Kidney tubule cell (primary cell): ENCODE measurements at places on chromosomes 13 and 19.

DNA sequence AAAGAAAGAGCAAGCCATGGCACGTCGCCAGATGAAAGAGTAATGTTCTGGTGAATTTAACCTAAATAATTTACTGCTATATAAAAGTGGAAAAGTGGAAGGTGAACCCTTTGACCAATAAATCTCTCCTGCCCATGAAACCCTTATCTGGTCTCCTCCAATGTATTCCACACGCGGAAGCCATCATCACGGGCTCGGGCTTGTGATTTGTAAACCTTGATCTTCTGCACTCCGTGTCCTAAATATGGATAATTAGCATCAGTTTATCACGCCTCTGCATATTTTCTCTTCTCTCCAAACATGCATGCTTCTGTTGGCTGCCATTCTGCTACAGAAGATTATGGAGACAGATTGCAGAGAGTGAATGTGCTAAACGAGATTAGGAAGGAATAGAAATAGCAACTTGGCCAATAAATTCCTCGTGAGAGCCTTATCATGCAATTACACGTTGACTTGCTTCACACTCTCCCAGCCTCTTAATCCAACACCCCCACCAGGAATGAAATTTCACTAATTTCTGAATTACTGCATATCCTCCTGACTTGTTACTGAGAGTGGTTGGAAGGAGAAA lies 34.5 kb downstream of the SOX1 start:
- DNase-seq: no peak

- peak; percentile 95 for DNase-seq
Observed at GRCh38 chr19:5903624-5904351, at the start of gene NDUFA11. Gene NDUFA11 (minus strand): TSS chr19:5903790. CDS start chr19:5903708, 82 bp downstream.

GRCh38 chr13:97781891-97782305 lies 171.6 kb upstream of the IPO5 start:
- DNase-seq: no peak

- DNase-seq: peak; percentile 51
Observed at GRCh38 chr13:101218484-101218883, 197.8 kb downstream of the NALCN start.

DNA sequence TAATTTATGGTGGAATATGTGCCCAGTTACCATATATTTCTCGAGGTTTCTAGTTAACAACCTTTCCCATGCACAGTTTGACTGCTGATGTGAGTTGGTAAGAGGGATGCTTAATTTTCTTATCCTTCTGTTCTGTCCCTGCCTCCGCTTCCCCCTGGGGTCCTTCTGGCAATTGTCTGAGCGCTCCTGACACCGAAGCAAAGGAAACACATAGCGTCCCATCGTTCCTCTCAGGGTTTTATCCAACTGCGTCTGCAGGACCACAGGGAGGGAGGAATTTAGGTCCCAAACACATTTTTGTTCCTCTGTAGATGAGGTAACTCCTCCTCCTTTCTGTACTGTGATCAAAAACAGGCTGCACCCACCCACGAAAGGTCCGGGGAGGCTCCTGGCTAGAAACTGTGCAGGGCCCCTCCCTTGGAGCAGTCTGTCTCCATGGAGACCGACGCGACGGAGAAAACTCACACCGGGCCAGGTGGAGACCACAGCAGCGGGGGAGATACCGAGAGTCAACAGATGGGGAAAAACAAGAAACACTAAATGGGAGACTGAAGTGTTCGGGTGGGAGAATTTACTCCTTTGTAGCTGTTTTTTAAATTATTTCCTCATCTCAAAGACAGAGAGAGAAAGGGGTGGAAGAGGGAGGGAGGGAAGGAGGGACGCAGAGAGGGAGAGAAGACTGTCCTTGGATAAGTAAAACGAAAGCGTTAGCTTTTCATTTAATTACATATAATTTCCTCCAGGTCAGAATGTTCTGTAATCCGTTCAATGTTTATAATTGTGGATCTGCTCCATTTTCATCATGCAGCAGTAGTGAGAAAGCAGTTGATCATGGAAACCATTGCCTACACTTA lies 191.8 kb upstream of the NBEA start:
- peak; percentile 73 for DNase-seq

- DNase-seq: peak; percentile 95
Observed at GRCh38 chr19:289651-290371, 1.4 kb downstream of the PLPP2 start.

DNA sequence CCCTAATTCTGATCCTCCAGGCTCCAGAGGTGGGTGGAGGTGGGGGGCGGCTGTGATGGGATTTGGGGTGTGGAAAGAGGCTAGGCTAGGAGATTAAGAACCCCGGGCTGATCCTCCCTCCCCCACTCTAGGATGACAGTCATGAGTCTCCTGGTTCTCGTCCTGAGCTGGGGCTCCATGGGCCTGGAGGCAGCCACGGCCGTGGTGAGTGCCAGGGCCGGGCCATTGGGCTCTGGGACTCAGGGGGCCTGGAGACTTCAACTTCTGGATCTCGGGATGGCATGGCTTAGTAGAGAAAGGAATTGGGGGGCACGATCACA lies 13.9 kb downstream of the TTYH1 start:
- DNase-seq: no peak

DNA sequence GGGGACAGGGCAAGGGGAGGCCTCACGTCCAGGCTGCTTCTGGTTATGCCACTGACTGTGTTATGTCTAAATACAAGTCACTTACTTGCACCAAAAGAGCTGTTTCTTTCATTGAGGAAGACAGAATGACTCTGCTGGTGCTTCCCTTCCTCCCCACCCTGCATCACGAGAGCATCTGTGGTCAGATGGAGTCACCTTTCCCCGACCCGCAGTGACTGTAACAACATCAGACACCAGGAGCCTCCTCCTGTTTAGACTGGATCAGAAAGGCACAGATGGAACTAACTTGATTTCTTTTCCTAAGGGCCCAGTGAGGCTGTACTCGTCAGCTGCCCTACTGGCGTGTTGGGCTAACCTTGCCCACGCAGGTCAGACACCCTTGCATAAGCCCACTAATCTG lies 90.3 kb upstream of the ZNF536 start:
- DNase-seq: no peak

DNA sequence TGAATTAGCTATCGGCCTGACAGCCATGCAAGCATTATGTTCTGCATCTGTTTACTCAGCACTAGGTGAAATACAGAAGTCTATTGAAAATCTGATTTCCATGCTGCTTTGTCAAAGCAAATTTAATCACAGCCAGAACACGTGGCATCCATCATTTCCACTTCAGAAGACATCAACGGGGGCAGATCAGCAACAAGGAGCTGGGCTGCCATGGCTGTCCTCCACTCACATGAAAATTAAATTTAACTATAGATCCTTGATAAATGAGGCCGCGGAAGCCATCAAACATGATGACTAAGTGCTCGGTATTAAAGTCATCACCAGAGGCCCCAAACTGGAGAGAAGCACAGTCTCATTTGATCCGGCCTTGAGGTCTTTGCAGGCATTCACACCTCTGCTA lies 443.5 kb downstream of the HS6ST3 start:
- DNase-seq: no peak

DNA sequence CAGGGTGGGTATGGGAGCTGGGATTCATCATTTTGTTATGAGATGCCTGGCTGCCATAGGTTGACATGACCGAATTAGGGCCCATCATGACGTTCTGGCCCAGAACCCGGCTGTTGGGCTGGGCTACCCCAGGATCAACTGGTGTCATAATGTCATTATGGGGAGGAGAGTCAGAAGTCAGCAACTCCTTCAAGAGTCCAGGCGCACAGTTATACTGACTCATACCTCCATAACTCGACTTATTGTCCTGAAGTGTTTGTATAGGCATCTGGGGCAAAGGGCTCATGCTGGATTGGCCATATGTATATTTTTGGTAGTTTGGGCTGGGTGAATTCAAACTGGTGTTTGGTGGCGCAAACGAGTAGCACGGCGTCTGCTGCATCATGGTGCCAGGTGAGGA lies 106.5 kb downstream of the FOXO1 start:
- DNase-seq: no peak

- DNase-seq: no peak
Observed at GRCh38 chr19:34188408-34188807, 16.1 kb downstream of the LSM14A start.

DNA sequence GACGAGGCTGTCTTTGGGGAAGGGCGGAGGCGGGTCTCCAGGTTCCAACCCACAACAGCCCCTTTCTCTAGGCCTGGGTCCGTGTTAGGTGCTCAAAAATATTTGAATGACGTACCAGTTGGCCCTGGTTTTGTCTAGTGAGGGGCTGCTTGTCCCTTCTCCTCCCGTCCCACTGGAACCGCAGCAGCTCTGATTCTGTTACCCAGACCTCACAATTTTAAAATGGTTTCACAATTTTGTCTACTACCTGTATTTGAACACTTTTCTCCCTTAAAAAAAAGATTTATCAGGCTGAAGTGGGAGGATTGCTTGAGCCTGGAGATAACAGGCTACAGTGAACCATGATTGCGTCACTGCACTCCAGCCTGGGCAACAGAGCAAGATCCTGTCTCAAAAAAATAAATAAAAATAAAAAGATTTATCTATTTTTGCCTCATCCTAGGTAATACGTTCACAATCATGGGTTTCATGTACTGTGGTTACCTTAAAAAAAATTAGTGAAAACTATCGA lies 1.3 kb upstream of the IRF2BP1 start:
- DNase-seq: no peak

- peak; percentile 26 for DNase-seq
Observed at GRCh38 chr13:107284173-107284572, 716.2 kb upstream of the ARGLU1 start.

DNA sequence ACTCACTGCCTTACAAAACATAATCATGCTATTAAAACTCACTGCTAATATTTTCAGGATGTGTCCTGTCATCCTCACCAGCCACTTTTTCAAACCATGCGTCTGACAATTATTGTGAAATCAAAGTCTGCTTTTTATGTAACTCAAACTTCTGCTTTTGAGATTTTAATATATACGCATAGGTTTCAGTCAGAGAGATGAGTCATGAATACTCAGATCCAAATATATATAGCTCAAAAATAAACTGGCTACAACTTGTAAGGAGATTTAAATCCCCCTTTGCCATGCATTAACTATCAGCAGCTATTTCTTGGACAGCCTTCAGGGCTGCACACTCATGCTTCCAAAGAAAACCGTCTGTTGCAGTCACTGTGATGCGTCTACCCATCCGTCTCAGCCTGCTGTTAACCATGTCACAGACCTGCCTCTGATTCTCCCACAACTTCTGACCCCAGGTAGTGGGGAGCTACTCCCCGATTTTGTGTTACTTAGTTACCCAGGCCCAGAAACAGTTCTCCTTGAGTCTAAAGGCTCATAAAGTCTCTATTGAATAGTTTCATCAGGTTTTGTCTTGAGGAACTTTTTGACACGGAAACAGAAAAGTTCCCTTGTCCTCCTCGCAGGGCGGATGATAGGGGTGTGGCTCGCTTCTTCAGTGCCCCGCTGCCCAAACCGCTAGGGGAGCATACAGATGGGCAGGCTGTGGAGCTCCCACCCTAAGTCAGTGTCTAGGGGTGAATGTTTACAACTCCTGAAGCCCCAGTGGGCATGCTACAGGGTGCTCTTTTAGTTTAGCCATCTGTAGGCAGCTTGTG lies 33.8 kb upstream of the SGCG start:
- DNase-seq: no peak

GRCh38 chr13:96822895-96823294 lies 171.4 kb downstream of the OXGR1 start:
- peak; percentile 25 for DNase-seq

DNA sequence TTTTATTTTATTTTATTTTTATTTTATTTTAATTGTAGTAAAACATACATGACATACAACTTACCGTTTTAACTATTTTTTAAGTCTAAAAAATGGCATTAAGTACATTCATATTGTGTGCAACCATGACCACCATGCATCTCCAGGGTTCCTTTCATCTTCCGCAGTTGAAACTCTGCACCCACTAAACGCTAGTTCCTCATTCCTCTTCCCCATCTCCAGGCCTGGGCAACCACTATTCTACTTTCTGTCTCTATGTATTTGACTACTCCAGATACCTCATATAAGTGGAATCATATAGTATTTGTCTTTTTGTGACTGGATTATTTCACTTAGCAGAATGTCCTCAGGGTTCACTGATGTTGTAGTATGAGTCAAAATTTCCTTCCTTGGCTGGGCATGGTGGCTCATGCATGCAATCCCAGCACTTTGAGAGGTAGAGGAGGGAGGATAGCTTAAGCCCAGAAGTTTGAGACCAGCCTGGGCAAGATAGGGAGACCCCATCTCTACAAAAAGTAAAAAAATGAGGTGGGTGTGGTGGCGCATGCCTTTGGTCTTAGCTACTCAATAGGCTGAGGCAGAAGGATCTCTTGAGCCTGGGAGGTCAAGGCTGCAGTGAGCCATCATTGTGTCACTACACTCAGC lies 55.7 kb upstream of the ZNF507 start:
- no peak for DNase-seq

- DNase-seq: peak; percentile 50
Observed at GRCh38 chr13:32019612-32020233, 11.9 kb upstream of the FRY start.

DNA sequence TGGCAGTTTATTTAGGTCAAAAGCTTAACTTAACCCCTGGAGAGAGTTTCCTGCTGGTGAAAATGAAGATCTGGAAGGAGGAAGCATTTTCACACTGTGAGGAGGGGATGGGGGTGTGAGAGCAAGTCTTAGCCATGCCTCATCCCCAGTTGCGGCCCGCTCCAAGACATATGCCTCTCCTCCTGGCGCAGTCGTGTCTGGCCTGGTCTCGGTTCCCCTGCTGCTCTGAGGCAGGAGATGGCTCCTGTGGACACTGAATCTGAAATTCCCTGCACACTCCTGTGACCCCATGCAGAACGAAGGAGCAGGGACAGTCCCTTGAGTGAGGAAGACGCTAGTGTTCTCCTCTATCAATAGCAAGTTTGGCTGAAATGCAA lies 360 bp upstream of the ZNF69 start:
- no peak for DNase-seq

DNA sequence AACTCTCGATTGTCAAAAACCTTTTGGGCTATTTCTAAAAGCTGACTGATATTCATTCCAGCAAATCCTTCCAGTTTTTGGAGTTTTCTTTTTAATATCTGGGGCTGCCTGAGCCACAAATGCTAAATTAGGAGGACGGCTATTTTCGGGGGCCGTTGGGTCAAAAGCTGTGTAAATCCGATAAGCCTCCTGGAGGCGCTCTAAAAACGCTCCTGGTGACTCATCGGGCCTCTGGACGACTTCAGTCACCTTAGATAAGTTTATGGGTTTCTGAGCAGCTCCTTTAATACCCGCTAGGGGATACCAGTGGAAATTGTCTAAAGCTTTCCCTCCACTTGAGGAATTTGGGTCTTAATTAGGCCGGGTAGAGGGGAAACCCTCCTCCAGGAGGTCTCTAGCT lies 66.4 kb downstream of the ZNF730 start:
- no peak for DNase-seq

- DNase-seq: no peak
Observed at GRCh38 chr19:50790396-50790795, at the start of gene ACP4. Gene ACP4 (plus strand): TSS chr19:50790415. CDS start chr19:50790415, 0 bp downstream.

- DNase-seq: peak; percentile 80
Observed at GRCh38 chr19:14090509-14091080, at the start of gene SAMD1. Gene SAMD1 (minus strand): TSS chr19:14090751.
